ENCODE measurements at places on chromosomes 16 and 17. TPM values are rescaled to one million over a fixed set of nuclear protein-coding genes. Genes with fewer than 3 reads are reported as not detected.

DNA sequence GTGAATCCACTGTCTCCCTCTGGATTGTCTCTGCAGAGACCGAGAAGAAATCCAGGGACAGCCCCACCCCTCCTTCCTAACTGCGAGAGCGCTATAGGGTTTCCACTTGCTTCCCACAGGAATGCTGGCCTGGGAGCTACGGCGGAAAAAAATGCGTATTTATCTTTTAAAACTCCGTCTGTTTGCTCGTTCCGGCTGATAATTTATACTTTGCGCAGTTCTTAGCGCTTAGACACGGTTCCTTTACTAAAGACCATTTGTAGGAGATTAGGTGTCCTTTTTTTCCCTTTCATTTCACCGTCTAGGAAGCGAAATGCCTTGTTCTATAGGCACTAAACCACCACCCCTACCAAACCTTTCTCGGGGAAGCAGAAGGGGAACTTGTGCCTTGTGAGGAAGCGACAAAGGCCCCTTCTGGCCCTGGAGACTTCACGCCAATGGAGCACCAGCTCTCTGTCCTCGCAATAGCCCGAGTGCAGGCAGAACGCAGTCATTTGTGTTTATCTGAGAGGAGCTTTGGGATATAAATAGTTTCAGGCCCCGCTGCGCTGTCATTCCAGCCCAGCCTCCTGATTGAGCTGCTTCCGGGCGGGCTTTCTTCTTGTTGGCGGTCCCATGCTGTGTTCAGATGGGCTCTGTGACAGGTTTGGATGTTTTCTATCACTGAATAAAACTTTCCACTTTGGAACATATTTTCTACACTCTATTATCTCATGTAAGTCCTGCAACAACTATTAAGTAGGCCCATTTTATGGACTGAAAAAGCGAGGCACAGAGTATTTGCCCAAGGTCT lies 791 bp upstream of the SUPT4H1 start:
- DNase-seq: no peak
- peak overlapping the region; percentile 86 for H3K27ac ChIP-seq
- H3K4me1 ChIP-seq: peaks cover 24% of the 10 kb centered on the region
- peak overlapping the region; percentile 100 for H3K4me3 ChIP-seq

DNA sequence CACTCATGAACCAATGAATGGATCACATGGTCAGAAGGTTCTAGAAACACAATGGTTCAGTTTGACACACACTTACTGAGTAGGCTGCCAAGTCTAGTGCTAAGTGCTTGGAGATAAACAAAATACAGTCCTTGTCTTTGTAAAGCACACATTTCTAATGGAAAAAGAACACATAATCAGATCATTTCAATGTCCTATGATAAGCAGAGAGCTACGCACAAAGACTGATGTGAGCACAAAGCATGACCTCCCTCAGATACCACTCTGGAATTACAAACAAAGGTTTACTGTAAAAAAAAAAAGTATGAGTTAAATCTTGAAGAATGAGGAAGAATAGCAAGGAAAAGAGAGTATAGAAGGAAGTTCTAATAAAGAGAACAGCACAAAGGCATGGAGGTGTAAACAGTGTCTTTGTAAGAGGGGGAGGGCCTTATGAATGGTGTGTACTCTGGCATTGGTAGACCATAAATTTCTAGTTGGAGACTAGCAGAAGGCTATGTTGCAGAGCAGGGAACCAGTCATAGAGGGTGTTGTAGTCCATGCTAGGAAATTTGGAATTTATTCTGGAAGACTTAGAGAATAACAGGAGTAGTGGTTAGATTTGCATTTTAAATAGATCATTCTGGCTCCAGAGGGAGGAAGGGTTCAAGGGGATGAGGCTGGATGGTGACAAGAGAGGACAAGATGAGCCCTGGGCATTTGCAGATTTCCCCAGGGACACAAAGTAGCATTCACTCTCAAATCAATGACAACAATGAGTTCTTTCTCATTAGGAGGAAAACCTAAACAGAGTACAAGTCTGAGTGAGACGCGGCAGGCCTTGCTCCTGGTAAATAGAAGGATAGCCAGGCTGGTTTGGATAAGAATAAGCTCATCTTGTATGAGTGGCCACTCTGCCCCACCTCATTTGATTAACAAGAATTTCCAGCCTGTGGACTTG lies 468.0 kb downstream of the TOX3 start:
- H3K27me3 ChIP-seq: no peaks in the 10 kb centered on the region
- no peak overlapping the region for H3K4me3 ChIP-seq
- no peak overlapping the region for H3K27ac ChIP-seq
- no peak for DNase-seq
- H3K36me3 ChIP-seq: no peaks in the 10 kb centered on the region

GRCh38 chr16:80319181-80319580 lies 221.6 kb upstream of the DYNLRB2 start:
- H3K4me1 ChIP-seq: no peaks in the 10 kb centered on the region
- no peaks in the 10 kb centered on the region for H3K27me3 ChIP-seq
- DNase-seq: no peak
- no peak overlapping the region for H3K4me3 ChIP-seq

GRCh38 chr16:84062734-84063640 lies 20.4 kb upstream of the SLC38A8 start:
- peak; percentile 92 for DNase-seq
- peaks cover 47% of the 10 kb centered on the region for H3K36me3 ChIP-seq
- H3K27ac ChIP-seq: no peak overlapping the region
- H3K27me3 ChIP-seq: no peaks in the 10 kb centered on the region
- H3K4me3 ChIP-seq: no peak overlapping the region

DNA sequence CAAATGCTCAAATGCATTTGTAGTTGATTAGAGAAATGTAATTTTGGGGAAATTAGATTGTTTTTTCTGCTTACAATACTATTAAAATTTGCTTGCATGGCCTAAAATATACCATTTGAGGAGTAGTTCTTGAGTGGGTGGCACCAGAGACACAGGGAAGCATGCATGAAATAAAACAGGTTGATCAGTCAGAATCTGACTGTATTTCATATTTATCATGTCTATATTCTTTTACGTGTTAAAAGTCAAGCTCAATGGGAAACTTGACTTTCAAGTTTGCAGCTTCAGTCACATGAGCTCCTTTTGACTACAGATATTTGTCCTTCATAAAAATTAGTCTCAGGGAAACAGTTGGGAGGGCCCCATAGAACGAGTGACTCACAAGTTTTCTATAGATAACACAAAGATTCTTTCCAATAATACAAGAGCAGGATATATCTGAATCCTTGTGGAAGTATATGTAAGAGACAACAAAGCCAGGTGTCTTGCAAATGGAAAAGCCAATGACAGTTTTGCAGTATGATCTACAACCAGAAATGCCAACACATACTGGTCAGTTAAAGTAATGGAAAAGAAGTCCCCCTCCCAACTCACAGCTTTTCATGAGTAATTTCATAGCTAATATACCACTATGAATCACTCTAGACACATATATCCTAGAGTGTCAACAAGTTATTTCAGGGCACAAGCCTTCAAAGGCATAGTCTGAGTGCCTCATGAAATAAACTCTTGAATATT lies 42.2 kb upstream of the CORO6 start:
- H3K4me3 ChIP-seq: no peak overlapping the region
- H3K36me3 ChIP-seq: peaks cover 28% of the 10 kb centered on the region
- H3K27me3 ChIP-seq: no peaks in the 10 kb centered on the region
- DNase-seq: no peak
- peak overlapping the region; percentile 18 for H3K27ac ChIP-seq

The CDH13 gene
- 30.7 TPM for total RNA-seq

Measured in osteocyte (in vitro differentiated cells).